ENCODE measurements at places on chromosomes 3 and 15.

DNA sequence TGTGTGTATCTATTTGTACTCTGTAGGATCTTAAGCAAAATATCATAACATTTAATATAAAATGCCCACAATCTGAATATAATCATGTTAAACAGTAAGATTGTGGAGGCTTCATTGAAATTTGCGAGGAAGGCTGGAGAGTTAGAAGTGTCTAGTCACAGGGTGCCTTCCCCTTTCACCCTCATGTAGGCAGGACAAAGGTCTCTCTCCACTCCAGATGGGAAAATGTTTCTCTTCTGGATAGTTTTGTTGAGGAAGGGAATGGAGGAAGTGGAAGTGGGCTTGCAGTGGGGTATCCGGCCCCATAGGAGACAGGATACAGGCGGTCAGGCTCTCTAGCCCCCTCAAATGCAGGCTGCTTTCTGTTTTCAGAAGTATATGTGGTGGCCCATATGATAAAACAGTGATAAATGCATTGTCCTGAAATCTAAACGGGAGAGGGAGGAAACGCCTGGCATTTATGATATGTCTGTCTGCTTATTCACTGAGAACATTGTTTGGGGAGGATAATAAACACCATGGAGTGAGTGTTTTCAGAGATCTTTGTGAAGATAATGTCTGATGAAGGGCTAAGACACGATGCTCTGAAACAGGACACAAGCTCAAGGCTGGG is 13.3 kb upstream of the MYZAP start:
- no peak for DNase-seq

- no peak for DNase-seq
These were observed 687 bp downstream of the ALDH1A3 start for GRCh38 chr15:100880139-100880896.

DNA sequence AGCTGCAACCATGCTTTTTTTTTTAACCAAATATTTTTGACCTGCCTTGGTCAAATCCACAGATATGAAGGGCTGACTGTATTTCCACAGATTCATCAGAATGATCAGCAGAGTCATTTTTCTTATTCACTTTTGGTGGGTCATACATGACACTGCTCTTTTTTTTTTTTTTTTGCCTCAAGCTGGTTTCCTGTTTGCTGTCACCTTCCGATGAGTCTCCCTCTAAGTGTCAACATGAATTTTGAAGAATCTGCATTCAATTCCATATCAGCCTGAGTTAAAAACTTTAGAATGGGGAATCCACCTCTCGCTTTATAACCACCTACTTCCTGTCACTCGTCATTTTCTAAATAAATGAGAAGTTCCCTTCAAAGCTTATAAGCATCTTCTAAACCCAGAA is 2.2 kb upstream of the SLC12A8 start:
- DNase-seq, result no peak

DNA sequence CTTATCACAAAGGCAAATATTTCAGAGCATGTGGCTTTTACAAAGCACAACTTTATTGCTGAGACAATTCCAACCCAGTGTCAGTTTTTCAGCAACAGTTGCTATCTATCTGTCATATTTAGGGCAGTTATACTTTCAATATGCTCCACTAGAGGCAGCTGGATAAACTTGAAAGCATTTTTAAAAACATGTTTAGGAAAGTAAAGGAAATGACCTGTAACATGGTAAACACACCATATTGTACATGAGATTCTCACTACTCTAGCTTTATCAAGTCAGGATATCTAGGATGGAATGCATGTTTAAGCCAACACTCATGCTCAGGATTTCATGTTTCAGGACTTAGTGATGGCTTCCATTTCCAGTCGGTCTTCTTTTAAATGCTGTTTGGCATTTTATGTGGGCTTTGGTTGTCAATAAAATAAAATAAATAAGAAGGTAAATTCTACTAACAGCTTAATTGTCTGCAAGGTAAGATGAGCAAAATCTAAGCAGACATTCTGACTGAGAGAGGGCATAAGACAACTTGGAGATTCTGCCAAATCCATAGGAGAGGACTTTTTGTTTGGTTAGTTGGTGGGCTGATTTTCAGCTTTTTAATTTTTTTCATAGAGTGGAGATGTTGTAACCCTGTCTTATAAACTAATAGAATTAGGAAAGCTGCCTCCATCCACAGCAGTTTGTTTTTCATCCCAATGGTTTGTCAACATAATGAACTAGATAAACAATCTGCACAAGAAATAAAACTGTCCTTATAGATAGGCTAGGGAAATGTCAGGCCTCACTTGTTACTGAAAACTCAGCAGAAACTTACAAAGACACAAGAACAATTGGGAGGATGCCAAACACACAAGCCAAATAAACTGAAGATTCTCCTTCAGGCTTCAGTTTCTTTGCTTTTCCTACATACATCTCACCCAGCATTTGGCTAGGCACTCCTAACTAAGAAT is 63.4 kb upstream of the CPB1 start:
- no peak for DNase-seq

DNA sequence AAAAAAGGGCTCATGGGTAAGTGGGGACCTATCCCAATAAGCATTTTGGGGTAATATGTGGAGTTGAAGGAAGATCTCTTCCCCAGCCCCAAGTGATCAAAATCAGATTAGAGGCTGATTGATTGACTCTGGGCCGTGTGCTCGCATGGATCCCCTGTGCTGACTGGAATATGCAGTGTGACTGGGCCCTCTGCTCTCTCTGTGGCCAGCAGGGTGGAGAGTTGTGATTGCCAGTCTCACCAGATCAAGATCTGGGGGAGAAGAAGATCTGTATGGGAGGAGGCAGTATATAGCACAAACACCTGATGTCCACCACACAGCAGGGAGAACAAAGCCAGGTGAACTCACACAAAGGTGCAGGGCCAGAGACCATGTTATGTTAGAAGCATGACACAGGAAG is 8.8 kb downstream of the NUDT16 start:
- DNase-seq, result no peak

GRCh38 chr3:189239616-189240015 is 67.8 kb downstream of the TPRG1 start:
- no peak for DNase-seq

GRCh38 chr3:133926736-133927539 is 31.3 kb upstream of the RAB6B start:
- no peak for DNase-seq
